ENCODE measurements at places on chromosomes 11 and 22. TPM values are rescaled to one million over a fixed set of nuclear protein-coding genes. Genes with fewer than 3 reads are reported as not detected.

Gene CAVIN3
- polyA plus RNA-seq, result 30.2 TPM

Gene CALCA
- polyA plus RNA-seq, result 3.9 TPM

Gene OR4A16
- polyA plus RNA-seq, result not detected

Gene APIP
- 37.9 TPM for polyA plus RNA-seq

Gene LINC01488
- polyA plus RNA-seq, result 0.14 TPM

Gene GPR83
- polyA plus RNA-seq, result 0.52 TPM

Gene OR8D1
- polyA plus RNA-seq, result not detected

Gene SLC35E4
- polyA plus RNA-seq, result 1.6 TPM

Gene GRIK4
- polyA plus RNA-seq, result 7.4 TPM

Gene HPS4
- 33.4 TPM for polyA plus RNA-seq

Gene FBXO3
- 45.5 TPM for polyA plus RNA-seq

Gene TMEM45B
- polyA plus RNA-seq, result 2.9 TPM

Gene PRRG4
- polyA plus RNA-seq, result 1.6 TPM

Gene SCGB1C1
- not detected for polyA plus RNA-seq

Gene OR51M1
- 0.10 TPM for polyA plus RNA-seq

Gene NUP160
- 86.5 TPM for polyA plus RNA-seq

Gene INS
- not detected for polyA plus RNA-seq

Gene ACRV1
- 0.78 TPM for polyA plus RNA-seq

Gene CARD10
- polyA plus RNA-seq, result 11.0 TPM

Gene KRTAP5-1
- polyA plus RNA-seq, result not detected

Gene SORL1
- polyA plus RNA-seq, result 30.0 TPM

Gene P4HA3
- polyA plus RNA-seq, result 2.7 TPM

Gene DEFB108B
- polyA plus RNA-seq, result not detected

Gene IL10RA
- 4.9 TPM for polyA plus RNA-seq

Gene ANGPTL5
- not detected for polyA plus RNA-seq

Gene OR51B4
- 0.63 TPM for polyA plus RNA-seq

Gene TRIM44
- 67.9 TPM for polyA plus RNA-seq

Gene CD3E
- polyA plus RNA-seq, result 1.5 TPM

Gene LARGE1
- polyA plus RNA-seq, result 39.4 TPM

Gene SNX19
- polyA plus RNA-seq, result 37.3 TPM

Gene CSRP3
- polyA plus RNA-seq, result 0.43 TPM

Gene PDE2A
- polyA plus RNA-seq, result 7.7 TPM

Gene TRIM6
- 5.7 TPM for polyA plus RNA-seq

Gene CRYBB2
- polyA plus RNA-seq, result 0.47 TPM

Gene CEP126
- polyA plus RNA-seq, result 14.3 TPM

Gene DDX17
- 801 TPM for polyA plus RNA-seq

Gene NXPE2
- polyA plus RNA-seq, result 0.09 TPM

Gene ZC3H12C
- polyA plus RNA-seq, result 10.6 TPM

Gene KCNQ1
- polyA plus RNA-seq, result 11.5 TPM

Gene EHF
- 10.8 TPM for polyA plus RNA-seq

Gene OSBP
- 37.9 TPM for polyA plus RNA-seq

Gene HBE1
- 50.3 TPM for polyA plus RNA-seq

Gene ANKK1
- 1.2 TPM for polyA plus RNA-seq

Gene NLRP6
- 0.06 TPM for polyA plus RNA-seq

Gene CNIH2
- polyA plus RNA-seq, result 3.4 TPM

Gene TRIM29
- 1.1 TPM for polyA plus RNA-seq

Gene SLC5A12
- 0.15 TPM for polyA plus RNA-seq

Gene OR5B21
- not detected for polyA plus RNA-seq

Gene SLC17A6
- polyA plus RNA-seq, result not detected

Gene CCDC15
- 5.6 TPM for polyA plus RNA-seq

Gene PGA5
- 0.53 TPM for polyA plus RNA-seq

Gene MAJIN
- polyA plus RNA-seq, result not detected

Gene RAG2
- polyA plus RNA-seq, result 0.33 TPM

Gene C11orf98
- polyA plus RNA-seq, result 55.0 TPM

Gene PTGDR2
- 0.14 TPM for polyA plus RNA-seq

Gene APOBEC3A
- polyA plus RNA-seq, result 0.15 TPM

All from right lung (tissue), 10 donors.